Stimulated activated CD8-positive, alpha-beta memory T cell treated with anti-CD3 and anti-CD28 coated beads, Interleukin-2, amount 100 ng/mL, for 1 hour (primary cell): ENCODE measurements at places on chromosomes 7 and 10.

DNA sequence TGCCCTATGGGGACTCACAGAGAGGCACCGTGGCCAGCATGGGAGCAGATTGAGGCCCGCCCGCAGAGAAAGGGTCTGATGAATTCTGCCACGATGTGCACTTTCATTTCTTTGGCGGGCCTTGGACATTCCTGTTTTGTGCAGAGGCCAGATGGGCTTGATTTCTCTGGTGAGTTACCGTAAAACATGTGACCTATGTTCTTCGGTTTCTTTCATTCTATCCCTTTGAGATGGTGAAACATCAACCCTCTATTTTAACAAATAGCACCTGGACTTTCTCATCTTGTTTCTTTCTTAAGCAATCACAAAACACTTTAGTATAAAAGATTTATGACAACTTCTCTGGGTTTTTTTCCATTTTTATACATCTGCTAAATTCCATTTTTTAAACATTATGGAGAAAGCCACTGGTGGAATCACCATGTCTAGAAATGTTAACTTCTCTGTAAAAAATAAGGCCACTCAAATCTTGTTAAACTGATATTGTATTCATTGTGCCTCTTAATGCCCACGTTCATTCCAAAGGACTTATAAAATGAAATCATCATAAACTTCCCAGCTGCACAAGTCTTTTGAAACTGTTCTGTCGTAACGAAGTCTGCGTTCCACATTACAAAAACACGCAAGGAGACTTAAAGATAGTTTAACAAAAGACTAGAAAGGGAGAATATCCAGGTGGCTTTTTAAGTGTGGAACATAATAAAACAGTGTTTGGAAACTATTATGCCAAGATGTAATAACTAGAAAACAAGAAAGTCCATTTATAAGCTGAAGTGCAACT lies 21.4 kb upstream of the ODAD2 start:
- DNase-seq: no peak

DNA sequence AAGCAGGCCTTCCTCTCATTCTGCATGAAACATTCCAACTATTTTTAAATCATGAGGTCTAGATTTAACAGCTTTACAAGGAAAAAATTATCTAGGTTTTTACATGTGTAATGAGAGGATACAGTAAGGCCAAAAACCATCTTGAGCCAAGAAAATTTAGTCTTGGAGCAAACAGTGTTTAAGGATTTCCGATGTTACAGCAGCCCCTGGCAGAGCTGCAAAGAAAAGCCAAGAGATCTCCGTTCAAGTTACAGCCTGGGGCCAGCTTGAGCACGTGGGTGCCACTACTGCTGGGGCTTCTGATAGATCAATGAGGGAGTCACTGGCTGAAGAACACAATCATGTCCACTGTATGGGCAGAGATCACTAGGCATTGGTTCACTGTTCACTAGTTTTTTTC lies 156.2 kb downstream of the EVX1 start:
- no peak for DNase-seq

GRCh38 chr10:125868372-125868975 lies 12.6 kb downstream of the DHX32 start:
- DNase-seq: no peak

DNA sequence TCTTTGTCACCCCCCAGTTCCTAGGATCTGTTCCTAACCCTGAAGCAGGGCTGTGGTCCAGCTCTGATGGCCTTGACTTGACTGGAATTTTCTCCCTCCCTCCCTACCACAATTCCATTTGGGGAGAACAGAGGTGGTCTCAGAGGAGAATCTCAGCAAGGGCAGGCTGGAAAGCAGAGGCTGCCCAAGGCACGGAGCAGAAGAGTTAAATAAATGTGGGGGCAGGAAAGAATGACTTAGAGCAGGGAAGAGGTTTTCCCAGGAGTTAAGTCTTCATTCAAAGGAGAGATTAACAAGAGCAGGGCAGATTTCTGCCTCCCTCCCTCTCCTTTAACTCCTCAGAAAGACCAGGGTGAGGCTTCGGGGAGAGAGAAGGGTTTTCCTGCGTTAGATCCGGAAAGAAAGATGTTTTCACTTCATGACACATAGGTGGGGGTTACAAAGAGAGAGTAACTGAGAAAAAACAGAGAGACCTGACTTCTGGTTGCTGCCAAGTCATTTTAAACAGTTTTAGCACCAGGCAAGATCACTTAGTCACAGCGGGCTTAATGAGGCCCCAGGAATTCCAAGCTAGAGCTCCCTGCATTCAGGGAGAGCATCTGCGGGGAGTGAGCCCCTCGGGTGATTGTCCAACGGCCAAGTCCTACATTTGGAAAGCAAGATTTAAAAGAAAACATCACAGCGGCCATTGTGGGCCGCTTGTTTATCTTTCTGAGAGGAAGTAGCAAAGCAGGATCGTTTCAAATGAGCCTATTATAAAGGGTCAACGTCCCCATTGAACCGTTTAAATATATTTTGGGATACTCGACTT lies 78.7 kb downstream of the ARHGAP22 start:
- DNase-seq: no peak

DNA sequence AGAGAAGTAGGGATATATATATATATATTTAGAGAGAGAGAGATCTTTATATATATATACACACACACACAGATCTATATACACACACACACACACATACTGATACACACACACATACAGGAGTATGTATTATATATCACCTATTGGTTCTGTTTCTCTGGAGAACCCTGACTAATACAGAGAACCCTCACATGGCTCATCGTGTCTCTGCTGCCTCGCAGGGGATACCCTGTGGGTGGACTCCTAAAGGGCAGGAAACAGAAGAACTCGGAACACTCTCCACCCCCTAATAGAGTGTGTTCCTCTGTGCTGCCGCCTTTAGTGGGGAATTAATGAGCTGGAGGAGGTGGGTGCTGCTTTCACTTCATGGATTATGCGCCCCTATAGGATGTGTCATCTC lies 86.6 kb downstream of the NPY start:
- no peak for DNase-seq

- DNase-seq: no peak
Observed at GRCh38 chr10:89384474-89385340, 6.9 kb downstream of the IFIT1B start.

GRCh38 chr10:26481914-26482550 lies 43.9 kb downstream of the APBB1IP start:
- DNase-seq: no peak

- DNase-seq: no peak
Observed at GRCh38 chr10:112583236-112583939, 136.4 kb downstream of the VTI1A start.

GRCh38 chr7:155893664-155894063 lies 81.4 kb upstream of the SHH start:
- no peak for DNase-seq

DNA sequence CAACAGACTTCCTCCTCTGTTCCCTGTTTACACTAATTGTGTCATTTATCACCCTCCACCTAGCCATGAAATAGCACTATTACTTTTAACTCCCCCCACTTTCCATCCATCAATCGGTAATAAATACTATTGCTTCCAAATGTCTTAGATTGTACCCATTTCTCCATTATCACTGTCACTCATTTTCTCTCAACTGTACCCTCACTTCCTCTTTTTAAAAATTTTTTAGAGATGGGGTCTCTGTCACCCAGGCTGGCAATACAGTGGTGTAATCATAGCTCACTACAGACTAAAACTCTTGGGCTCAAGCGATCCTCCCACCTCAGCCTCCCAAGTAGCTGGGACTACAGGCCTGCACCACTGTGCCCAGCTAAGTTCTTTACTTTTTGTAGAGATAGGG lies 123.5 kb upstream of the EGR2 start:
- DNase-seq: no peak

DNA sequence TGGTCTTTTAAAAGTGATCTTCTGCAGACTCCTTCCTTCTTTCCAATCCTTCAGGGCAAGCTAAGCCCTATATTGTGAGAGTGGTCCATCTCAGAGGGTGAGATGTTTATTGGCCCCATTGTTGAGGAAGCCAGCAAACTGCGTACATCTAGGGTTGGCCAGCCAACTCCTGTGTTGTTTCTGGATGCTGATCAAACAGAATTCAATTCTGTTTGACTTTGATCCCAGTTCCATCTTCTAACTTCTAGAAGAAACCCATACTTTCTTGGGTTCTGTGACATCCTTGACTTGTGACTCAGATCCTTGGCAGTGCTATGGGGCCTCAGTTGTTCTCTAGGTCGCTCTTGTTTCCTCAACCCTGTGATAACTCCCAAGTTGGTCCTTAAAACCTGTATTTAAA lies 116.2 kb downstream of the LSMEM1 start:
- DNase-seq: no peak

DNA sequence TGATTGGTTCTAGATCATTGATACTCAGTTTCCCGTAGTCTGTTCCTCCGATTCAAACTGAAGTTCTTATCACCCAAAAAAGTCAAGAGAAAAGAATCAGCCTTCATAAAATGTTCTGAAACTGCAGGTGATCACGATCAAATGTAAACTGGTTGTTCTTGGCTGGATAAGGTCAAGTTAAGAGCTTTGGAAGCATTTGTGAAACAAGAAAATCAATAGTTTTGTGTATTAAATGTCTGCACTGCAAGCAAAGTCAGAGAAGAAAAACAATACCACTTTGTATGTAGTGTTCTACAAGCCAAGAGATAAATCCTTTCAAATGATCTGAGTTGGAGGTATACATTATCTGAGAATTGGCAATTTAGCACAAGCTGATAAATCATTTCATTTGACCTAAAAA lies 710.3 kb downstream of the SORCS1 start:
- no peak for DNase-seq

DNA sequence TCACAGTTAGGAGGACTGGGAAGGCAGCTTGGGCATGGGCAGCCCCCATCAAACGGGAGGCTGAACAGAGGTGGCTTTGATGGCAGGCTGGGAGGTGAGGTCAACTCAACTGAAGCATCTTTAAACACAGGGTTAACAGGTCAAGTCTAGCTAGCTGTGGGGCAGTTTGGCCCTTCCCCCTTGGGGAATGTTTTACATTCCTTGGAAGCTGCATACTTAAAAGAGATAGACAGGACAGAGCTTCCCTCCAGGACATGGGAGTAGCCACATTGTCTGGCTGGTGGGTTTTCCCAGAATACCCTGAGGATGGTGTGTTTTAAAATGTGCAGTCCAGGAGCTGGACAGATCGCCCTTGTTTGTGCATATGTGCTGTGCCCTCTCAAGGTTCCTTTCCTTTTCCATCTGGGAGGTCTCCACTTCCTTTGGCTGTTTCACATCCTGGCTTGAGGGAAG lies 6.8 kb upstream of the RASSF4 start:
- no peak for DNase-seq

GRCh38 chr7:101125989-101126650 lies 784 bp upstream of the SERPINE1 start:
- DNase-seq: no peak

GRCh38 chr7:130908345-130909160 lies 174.5 kb upstream of the KLF14 start:
- no peak for DNase-seq

DNA sequence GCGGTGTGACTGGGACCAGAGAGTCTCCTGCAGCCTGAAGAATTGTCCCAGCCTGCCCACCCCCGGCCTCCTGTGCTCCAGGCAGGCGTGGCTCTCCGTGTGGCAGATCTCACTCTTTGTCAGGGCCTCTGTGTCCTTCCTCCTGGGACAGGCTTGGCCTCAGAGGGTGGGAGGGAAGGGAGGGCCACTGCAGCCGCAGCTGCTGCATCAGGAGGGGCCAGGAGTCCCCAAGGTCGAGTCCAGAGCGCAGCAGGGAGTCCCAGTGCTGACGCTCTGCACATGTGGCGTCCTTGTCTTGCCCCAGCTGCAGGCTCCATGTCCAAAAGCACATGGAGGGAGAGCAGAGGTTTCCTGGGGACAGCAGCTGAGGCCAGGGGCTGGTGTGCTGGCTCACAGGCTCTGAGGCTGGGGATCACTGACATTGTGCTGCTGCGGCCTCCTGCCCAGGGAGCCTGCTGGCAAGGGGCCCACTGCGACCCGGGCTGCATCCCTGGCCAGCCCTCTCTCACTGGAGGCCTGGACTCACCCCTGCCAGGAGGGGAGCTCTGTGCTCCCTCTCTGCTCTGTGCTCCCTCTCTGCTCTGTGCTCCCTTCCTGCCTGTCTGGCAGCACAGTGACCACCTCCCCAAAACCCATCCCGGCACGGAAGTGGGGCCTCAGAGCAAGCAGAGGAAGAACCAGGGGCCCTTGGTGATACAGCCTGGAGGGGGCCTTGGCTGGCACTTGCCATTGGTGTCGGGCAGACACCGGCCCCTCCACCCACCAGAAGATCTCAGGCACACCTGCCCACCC lies 114.6 kb upstream of the RET start:
- DNase-seq: no peak

GRCh38 chr10:104334561-104334960 lies 3.7 kb downstream of the ITPRIP start:
- DNase-seq: no peak

DNA sequence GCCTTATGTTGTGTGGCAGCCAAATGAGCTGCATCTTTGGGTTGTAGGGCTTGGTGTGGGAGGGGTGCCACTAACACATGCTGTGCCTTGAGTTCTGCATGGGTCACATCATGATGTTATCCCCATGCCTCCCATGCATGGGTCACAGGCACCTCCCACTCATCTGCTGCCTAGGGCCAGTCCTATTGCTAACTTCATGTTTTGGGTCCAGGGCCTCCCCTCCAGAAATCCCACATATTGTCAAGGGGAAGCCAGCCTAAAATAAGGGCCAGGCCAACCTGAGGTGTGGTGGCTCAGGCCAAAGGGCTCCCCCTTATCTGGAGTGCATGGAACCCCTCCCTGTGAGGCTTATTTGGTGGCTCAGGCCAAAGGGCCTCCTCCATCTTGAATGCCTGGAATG lies 299.0 kb downstream of the RPS24 start:
- DNase-seq: no peak

GRCh38 chr10:4127518-4128315 lies 342.7 kb upstream of the KLF6 start:
- DNase-seq: no peak

DNA sequence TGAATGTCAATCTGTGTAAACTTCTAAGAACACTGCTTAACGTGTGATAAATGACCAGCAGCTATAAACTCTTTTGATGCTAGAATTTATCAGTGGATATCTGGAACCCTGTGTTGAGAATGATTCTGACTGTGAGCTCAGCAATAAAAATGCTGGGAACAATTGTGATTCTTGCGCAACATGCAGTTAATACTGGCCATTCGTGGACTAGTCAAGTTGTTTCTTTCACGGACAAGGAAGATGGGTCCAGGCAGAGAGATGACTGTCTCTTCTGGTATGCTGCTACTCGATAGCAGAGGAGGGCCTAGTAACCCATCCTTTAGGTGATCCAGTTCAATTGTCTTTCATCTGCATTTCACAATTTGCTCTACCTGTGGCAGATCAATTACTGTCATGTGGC lies 394.8 kb upstream of the IGFBP3 start:
- no peak for DNase-seq

DNA sequence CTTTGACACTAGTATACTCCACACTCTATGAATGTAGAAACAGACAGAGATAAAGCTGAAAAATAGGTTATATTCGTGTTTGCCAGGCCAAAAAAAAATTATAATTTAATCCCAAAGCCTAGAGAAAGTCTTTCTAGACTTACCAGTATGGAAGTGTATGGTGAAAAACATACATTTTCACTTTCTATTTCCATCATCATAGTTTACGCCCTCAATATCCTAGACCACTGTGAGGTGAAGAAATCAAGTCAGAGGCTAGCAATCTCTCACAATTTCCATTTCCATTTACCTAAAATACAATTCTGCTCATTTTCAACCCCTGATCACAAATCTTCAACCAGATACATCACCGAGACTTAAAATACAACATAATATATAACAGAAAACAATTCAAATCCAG lies 16.2 kb downstream of the GPR22 start:
- no peak for DNase-seq

- DNase-seq: no peak
Observed at GRCh38 chr10:110345286-110345685, 40.6 kb upstream of the SMNDC1 start.

- no peak for DNase-seq
Observed at GRCh38 chr10:55237462-55237861, 436.4 kb upstream of the PCDH15 start.
